ENCODE measurements at places on chromosomes 3 and 15.

GRCh38 chr15:89139613-89140499 is 51.6 kb downstream of the ABHD2 start:
- DNase-seq, result no peak

GRCh38 chr3:46100812-46101211 is 73.5 kb upstream of the XCR1 start:
- DNase-seq, result no peak

GRCh38 chr3:43105596-43106292 is at the start of gene POMGNT2:
Gene POMGNT2, minus strand, starts transcription at chr3:43106079. Its CDS starts 24,648 bp downstream, at chr3:43081431.
- peak; percentile 87 for DNase-seq

- no peak for DNase-seq
These were observed 110.3 kb upstream of the ETV5 start for GRCh38 chr3:186219211-186219638.

DNA sequence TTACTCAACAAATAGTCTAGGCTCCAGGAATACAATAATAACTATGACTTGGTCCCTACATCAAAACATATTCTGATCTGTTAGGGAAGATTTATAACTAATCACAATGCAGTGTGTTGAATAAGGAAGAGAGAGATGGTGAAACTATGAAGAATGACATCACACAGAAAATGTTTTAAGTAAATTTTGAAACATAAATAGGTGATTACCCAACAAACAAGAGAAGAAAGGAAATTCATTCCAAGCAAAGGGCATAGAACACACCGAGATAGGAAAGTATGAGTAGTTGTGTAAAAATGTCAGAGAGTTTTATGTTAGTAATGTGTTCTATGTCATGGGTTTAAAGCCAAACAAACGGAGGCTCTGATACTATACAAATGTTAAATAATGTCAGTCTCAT is 13.4 kb downstream of the SEC62 start:
- DNase-seq, result no peak

DNA sequence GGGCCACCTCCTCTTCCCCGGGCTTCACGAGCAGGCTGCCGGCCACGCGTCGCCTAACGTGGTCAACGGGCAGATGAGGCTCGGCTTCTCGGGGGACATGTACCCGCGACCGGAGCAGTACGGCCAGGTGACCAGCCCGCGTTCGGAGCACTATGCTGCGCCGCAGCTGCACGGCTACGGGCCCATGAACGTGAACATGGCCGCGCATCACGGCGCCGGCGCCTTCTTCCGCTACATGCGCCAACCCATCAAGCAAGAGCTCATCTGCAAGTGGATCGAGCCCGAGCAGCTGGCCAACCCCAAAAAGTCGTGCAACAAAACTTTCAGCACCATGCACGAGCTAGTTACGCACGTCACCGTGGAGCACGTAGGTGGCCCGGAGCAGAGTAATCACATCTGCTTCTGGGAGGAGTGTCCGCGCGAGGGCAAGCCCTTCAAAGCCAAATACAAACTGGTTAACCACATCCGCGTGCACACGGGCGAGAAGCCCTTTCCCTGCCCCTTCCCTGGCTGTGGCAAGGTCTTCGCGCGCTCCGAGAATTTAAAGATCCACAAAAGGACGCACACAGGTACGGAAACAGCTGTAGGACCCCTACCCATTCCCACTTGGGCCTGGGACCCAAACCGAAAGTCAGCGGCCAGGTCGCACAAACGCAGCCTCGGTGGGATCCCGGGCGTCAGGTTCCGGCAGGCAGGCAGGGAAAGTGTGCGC is 1.5 kb downstream of the ZIC1 start:
- no peak for DNase-seq

DNA sequence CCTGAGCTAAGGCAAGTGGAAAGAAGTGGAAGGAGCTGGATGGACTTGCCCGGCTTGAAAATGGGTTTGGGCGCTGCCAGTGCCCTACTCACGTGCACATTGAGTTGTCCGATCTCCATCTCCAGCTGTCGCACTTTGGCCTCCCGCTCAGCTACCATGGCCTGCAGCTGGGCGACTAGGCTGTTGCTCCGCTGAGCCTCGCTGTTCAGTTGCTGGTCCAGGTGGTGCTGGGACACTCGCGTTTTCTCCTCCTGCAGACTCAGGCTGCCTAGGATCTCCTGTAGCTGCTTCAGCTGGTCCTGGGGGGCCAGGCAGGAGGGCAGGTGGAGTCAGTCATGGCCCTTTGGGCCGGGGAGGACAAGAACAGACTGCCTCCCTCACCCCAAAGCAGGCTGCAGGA is 33.0 kb upstream of the HHATL start:
- no peak for DNase-seq

- no peak for DNase-seq
These were observed 135.9 kb upstream of the LINGO1 start for GRCh38 chr15:77768521-77769078.

GRCh38 chr3:24067483-24067882 is 122.4 kb downstream of the NR1D2 start:
- DNase-seq, result no peak

DNA sequence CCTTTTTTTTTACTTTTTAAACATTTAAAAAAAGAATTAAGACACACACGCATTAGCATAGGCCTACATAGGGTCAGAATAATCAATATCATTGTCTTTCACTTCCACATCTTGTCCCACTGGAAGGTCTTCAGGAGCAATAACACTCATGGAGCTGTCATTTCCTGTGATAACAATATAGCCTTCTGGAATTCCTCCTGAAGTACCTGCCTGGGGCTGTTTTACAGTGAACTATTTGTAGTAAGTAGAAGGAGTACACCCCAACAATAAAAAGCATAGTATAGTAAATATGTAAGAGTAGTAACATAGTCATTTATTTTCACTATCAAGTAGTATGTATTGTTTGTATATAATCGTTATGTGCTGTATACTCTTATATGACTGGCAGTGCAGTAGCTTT is 19.5 kb upstream of the CLDN18 start:
- no peak for DNase-seq

- DNase-seq, result no peak
These were observed 270.9 kb downstream of the ERC2 start for GRCh38 chr3:56197259-56197965.

GRCh38 chr3:140421884-140422283 is 256.0 kb upstream of the TRIM42 start:
- no peak for DNase-seq

DNA sequence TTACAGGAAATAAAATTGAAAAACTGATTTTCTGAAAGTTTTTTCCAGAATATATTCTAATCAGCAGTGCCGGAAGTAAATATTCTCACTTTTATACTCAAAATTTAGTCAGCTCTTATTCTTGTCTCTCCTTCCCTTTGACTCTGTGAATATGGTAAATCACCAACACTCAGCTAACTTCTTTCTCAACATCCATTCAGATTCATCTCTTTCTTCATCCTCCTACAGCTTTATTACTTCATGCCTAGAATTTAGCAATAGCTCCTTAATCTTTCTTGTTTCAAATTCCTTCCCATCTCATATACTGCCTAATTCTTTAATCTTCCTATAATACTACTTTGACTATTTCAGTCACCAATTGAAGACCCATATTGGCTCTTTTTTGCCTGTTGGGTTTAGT is 67.9 kb downstream of the FGF7 start:
- DNase-seq, result no peak

DNA sequence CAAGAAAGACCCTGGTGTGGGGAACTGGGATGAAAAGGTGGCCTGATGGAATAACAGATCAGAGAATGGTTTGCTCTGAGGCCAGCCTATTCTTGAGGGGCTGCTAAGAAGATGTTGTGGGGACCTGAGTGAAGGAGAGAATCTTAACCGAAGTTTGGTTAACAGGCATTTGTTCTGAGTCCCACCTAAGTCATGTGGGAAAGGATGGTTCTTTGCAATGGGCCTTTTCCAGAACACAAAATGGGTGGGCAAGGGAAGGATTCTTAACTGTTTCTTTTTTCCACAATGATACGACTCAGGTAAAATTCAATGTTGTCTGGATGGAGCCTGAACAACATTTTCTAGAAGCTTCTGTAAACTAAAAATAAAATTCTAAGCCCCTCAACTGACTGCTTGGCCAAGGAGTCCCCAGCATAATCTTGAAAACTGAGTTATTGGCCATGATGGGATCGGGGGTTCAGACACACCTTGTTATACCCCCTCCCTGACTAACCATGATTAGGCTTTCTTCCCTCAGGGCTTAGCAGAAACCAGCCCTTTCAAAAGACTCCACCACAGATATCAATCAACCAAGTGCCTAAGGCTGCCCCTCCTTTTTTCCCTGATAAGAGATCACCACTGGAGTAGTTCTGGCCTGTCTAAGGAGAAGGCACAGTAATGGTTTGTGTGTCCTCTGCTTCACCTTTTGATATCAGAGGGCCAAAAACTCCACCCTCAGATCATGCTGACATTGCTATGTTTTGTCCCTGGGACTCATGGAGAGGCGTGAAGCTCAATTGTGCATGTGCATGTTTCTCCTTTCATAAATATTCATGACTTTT is 30.1 kb downstream of the SCN11A start:
- no peak for DNase-seq

DNA sequence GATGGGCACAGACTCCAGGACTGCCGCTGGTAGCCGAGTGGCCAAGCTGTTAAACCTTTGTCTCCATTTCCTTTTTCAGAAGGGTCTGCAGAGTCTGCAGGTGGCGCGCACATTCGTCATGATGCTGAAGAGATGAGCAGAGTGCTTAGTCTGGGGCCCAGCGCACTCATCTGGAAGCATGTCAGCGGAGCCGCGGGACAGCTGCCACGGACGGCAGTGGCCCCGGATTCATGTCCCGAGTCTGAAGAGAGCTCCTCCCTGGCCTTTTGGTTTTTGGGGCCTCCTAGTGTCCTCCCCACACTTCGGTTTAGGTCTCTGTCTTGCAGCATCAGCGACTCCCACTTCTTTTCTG is 42.6 kb downstream of the KLHL25 start:
- no peak for DNase-seq

DNA sequence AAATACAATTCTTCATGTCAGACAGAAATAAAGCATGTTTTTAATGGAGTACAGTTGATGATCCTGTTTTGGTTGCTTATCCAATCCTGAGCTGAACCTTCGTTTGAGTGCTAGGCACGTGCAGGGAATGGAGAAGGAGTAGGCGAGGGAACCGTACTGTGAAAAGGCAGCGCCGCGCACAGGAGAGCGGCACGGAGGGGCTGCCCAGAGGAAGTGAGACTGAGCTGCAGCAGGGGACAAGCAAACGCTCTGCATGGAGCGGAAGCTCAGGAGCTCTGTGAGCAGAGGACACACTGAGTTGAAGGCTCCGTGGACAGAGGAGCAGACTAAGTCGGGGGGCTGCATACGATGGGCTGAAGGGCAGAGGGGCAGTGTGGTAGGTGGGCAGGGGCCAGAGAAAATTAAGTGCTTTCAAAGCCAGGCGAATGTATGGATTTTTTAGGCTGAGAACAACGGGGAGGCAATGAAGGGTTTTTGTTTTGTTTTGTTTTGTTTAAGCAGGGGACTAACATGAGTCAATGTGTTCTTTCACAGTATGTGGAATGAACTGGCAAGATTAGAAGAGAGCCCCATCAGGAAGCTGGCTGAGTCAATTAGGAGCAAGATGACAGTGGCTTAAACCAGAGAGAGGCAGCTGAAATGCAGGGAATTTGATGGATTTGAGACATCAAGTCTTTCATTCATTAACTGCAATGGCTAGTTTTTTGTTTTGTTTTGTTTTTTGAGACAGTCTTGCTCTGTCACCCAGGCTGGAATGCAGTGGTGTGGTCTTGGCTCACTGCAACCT is 23.8 kb upstream of the TM2D3 start:
- DNase-seq, result no peak

DNA sequence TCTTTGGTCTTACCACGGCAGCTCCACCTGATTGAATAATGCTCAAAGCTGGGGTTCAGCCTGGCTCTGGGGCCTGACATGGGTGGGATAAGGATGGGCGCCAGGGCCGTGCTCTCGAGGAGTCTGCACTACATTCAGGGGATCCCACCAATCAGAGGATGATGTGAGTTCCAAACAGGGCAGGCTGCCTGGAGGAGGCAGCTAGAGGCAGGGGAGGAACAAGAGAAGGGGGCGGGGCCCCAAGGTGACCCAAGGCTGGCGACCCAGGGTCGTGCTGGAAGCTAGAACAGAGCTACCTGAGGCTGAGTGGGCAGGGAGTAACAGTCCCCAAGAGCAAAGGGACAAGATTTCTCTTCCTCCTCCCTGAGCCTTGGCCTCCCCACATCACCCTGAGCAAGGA is 56.1 kb downstream of the PCSK6 start:
- DNase-seq, result no peak

DNA sequence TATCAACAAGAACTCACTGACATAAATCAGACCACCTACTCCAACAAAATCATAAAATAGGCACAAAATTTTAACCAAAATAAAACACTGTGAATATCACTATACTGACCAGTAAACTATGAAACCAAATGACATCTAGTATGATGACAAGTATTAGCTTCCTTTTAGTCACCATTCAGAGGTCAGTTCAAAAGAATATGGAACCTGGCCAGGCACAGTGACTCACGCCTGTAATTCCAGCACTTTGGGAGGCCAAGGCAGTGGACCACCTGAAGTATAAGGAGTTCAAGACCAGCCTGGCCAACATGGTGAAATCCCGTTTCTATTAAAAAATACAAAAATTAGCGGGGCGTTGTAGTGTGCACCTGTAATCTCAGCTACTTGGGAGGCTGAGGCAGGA is 65.8 kb downstream of the SMARCC1 start:
- no peak for DNase-seq

DNA sequence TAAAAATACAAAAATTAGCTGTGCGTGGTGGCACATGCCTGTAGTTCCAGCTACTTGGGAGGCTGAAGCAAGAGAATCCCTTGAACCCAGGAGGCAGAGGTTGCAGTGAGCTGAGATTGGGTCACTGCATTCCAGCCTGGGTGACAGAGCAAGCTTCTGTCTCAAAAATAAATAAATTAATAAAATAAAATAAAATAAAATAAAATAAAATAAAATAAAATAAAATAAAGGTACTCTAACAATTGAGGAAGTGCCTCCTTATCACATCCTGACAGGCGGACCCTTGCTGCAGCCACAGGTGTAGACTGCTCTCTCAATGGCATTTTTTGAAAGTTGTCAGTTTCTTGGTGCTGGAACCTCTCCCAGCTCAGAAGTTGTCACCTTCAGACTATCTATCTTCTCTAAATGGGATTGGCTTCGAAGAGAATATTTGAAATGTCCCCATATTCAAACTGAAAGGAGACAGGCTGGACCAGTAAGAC is 304.1 kb downstream of the RORA start:
- DNase-seq, result no peak

Data from activated naive CD4-positive, alpha-beta T cell (primary cell).